ENCODE measurements at places on chromosomes 12 and 14. TPM values are rescaled to one million over a fixed set of nuclear protein-coding genes. Genes with fewer than 3 reads are reported as not detected.

Gene LMO3
- total RNA-seq: not detected

Gene KRT82
- total RNA-seq: not detected

Gene GCH1
- 25.2 TPM for total RNA-seq

DNA sequence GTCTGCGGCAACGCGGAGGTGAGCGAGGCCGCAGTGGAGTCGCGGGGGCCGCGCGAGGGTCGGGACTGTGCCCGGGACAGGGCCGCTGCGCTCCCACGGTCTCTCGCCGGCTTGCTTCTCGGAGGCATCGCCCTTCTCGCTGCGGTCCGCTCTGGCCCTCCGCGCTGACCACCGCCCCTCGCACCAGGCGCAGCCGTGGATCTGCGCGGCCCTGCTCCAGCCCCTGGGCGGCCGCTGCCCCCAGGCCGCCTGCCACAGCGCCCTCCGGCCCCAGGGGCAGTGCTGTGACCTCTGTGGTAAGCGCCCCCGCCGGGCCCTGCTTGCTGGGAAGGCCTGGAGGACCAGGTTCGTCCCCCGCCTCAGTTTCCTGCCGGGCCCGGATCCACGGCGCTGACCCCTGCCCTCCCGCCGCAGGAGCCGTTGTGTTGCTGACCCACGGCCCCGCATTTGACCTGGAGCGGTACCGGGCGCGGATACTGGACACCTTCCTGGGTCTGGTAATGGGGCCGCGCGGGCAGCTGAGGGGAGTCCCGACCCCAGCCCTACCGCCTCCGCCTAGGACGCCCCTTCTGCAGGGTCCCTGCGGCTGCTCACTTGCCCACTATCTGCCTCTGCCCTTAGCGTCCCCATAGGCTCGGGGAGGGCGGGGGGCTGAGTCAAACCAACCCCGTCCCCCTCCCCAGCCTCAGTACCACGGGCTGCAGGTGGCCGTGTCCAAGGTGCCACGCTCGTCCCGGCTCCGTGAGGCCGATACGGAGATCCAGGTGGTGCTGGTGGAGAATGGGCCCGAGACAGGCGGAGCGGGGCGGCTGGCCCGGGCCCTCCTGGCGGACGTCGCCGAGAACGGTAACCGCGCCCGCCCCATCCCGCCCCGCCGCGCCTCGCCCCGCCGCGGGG, 7.0 kb downstream of the AMN start:
- no peak overlapping the region for H3K27ac ChIP-seq
- H3K36me3 ChIP-seq: peaks cover 3% of the 10 kb centered on the region
- peaks cover 12% of the 10 kb centered on the region for H3K4me1 ChIP-seq
- DNase-seq: no peak
- no peaks in the 10 kb centered on the region for H3K27me3 ChIP-seq

- no peak overlapping the region for H3K4me3 ChIP-seq
- H3K36me3 ChIP-seq: no peaks in the 10 kb centered on the region
- H3K27me3 ChIP-seq: no peaks in the 10 kb centered on the region
- DNase-seq: no peak
Measured at GRCh38 chr14:98507264-98507663, 764.7 kb downstream of the BCL11B start.

DNA sequence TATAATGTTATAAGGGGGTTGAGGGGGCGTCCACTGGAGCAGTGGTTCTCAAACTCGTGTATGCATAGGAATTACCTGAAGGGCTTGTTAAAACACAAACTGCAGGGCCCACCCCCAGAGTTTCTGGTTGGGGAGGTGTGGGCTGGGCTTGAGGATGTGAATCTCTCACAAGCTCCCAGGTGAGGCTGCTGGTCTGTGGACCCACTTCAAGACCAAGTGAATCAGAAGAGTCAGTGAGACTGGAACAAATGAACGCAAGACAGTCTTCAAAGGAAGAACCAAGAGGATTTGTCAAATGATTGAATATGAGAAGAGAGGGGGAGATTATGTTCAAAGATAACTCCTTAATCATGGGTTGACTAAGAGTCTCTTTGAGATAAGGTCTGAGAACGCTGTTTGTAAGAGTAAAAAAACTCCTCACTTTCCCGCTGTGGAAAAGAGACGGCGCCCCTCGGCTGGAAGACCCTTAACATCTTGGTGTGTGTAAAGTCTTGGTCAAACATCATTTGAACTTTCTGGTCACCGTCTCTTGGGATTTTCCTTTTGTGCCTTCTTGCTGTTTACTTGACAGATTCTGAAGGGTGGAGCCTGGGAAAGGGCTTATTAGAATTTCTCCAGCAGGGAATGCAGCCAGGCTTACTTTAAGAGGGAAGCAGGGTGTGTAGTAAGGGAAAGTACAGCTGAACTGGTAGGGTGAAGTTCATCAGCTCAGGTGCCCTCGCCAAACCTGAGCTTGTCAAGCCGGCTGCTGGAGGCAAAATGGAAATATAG, 5.3 kb upstream of the FOXN3 start:
- no peaks in the 10 kb centered on the region for H3K27me3 ChIP-seq
- no peak for DNase-seq
- peaks cover 56% of the 10 kb centered on the region for H3K4me1 ChIP-seq
- no peak overlapping the region for H3K27ac ChIP-seq
- no peaks in the 10 kb centered on the region for H3K36me3 ChIP-seq

- no peaks in the 10 kb centered on the region for H3K27me3 ChIP-seq
- H3K4me1 ChIP-seq: peaks cover 56% of the 10 kb centered on the region
- H3K36me3 ChIP-seq: no peaks in the 10 kb centered on the region
- no peak overlapping the region for H3K27ac ChIP-seq
- no peak for DNase-seq
- no peak overlapping the region for H3K4me3 ChIP-seq
Measured at GRCh38 chr12:4003576-4003975, 130.4 kb upstream of the PARP11 start.

GRCh38 chr12:129300011-129300410, 446.7 kb downstream of the GLT1D1 start:
- no peak overlapping the region for H3K4me3 ChIP-seq
- DNase-seq: no peak
- no peaks in the 10 kb centered on the region for H3K36me3 ChIP-seq
- no peak overlapping the region for H3K27ac ChIP-seq

GRCh38 chr14:85459361-85460000, 70.5 kb upstream of the FLRT2 start:
- DNase-seq: no peak
- H3K36me3 ChIP-seq: no peaks in the 10 kb centered on the region
- peaks cover 3% of the 10 kb centered on the region for H3K4me1 ChIP-seq
- H3K27ac ChIP-seq: no peak overlapping the region

- no peak overlapping the region for H3K27ac ChIP-seq
- H3K27me3 ChIP-seq: no peaks in the 10 kb centered on the region
- peak; percentile 28 for DNase-seq
Measured at GRCh38 chr12:62581288-62582064, 114.8 kb downstream of the MON2 start.

GRCh38 chr12:51848841-51849735, 570 bp upstream of the FIGNL2 start:
- peak overlapping the region; percentile 59 for H3K4me3 ChIP-seq
- DNase-seq: no peak
- no peak overlapping the region for H3K27ac ChIP-seq
- peaks cover 31% of the 10 kb centered on the region for H3K4me1 ChIP-seq

GRCh38 chr12:96994900-96995299, 87.8 kb downstream of the NEDD1 start:
- no peaks in the 10 kb centered on the region for H3K4me1 ChIP-seq
- H3K36me3 ChIP-seq: no peaks in the 10 kb centered on the region
- no peak overlapping the region for H3K27ac ChIP-seq
- DNase-seq: no peak
- peaks cover 3% of the 10 kb centered on the region for H3K27me3 ChIP-seq
- H3K4me3 ChIP-seq: no peak overlapping the region

DNA sequence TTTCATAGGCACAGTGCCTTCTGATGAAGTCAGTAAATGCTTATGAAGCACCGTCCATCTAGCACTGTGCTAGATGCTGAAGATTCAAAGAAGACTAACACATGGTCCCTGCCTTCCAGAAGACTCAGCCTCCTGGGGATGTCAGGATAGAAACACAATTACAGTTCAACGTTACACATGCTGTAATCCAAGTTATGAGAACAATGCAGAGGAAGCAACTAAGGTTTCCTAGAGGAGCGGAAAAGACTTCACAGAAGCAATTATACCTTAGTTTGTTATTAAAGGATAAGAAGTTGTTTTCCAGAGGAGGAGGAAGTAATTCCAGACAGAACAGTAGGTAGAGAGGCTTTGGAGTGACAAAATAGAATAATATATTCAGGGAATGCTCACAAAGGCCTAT, 66.9 kb upstream of the FGD4 start:
- H3K27ac ChIP-seq: no peak overlapping the region
- peaks cover 9% of the 10 kb centered on the region for H3K4me1 ChIP-seq
- no peaks in the 10 kb centered on the region for H3K27me3 ChIP-seq
- no peak for DNase-seq
- H3K36me3 ChIP-seq: no peaks in the 10 kb centered on the region
- H3K4me3 ChIP-seq: no peak overlapping the region

- H3K27me3 ChIP-seq: no peaks in the 10 kb centered on the region
- no peak overlapping the region for H3K27ac ChIP-seq
- H3K4me1 ChIP-seq: no peaks in the 10 kb centered on the region
Measured at GRCh38 chr12:120356567-120357030, 12.4 kb downstream of the MSI1 start.

- no peaks in the 10 kb centered on the region for H3K27me3 ChIP-seq
- no peaks in the 10 kb centered on the region for H3K36me3 ChIP-seq
Measured at GRCh38 chr12:118237908-118238307, 102.0 kb downstream of the PEBP1 start.

- peaks cover 31% of the 10 kb centered on the region for H3K4me1 ChIP-seq
- no peaks in the 10 kb centered on the region for H3K36me3 ChIP-seq
- DNase-seq: no peak
- no peak overlapping the region for H3K4me3 ChIP-seq
Measured at GRCh38 chr12:65492998-65493912, 214.8 kb downstream of the MSRB3 start.

GRCh38 chr12:31682136-31682962, 22.9 kb downstream of the ETFBKMT start:
- no peaks in the 10 kb centered on the region for H3K27me3 ChIP-seq
- DNase-seq: peak; percentile 81
- no peaks in the 10 kb centered on the region for H3K4me1 ChIP-seq
- no peak overlapping the region for H3K4me3 ChIP-seq
- no peaks in the 10 kb centered on the region for H3K36me3 ChIP-seq

- H3K27me3 ChIP-seq: no peaks in the 10 kb centered on the region
- no peak for DNase-seq
- no peak overlapping the region for H3K4me3 ChIP-seq
- H3K4me1 ChIP-seq: no peaks in the 10 kb centered on the region
Measured at GRCh38 chr12:119699199-119699760, 31.3 kb downstream of the PRKAB1 start.

GRCh38 chr12:113105606-113106271, 29.8 kb downstream of the RASAL1 start:
- no peaks in the 10 kb centered on the region for H3K27me3 ChIP-seq
- no peaks in the 10 kb centered on the region for H3K36me3 ChIP-seq
- no peak overlapping the region for H3K4me3 ChIP-seq
- no peak overlapping the region for H3K27ac ChIP-seq

Data from HepG2 (cell line).